ENCODE measurements at places on chromosomes 6 and 20.

DNA sequence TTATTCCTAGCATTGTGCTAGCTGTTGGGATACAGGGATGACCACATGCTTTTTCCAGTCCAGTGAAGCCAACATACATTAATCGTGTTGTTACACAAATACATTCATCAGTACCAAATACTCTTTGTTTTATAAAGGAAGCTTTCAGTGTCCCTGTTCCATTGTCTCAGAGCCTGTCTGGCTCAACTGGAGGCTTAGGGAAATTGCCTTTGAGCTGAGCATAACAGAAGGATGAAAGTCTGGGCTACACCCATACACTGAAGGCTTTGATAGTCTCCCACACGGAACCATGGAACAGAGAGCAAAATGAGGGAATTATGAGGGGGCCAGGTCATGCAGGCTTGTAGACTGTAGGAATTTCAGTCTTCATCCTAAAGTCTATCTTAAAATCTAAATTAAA is 126.4 kb upstream of the KCNQ5 start:
- no peak for DNase-seq

DNA sequence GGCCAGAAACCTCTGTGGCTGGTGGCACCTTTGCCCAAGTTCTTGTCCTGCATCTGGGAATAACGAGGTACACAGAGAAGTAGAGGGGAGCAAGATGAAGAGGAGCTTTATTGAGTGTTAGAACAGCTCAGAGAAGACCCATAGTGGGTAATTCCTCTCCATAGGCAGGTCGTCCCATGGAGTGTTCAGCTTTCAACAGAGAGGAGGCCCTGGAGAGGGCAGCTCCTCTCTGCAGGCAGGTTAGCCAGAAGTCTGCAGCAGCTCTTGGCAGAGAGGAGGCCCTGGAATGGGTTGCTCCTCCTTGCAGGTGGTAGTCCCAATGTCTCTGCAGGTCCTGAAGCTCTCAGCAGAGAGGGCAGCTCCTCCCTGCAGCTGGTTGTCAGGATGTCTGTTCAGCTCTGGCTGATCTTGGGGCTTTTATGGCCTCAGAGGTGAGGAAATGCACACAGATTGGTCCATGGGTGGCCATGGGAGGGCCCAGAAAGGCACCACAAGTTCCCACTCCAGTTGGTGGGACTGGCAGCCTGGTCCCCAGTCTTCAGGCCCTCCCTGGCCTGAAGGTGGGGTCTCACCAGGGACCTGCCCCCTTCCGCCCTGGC is 89.0 kb downstream of the IPCEF1 start:
- no peak for DNase-seq

DNA sequence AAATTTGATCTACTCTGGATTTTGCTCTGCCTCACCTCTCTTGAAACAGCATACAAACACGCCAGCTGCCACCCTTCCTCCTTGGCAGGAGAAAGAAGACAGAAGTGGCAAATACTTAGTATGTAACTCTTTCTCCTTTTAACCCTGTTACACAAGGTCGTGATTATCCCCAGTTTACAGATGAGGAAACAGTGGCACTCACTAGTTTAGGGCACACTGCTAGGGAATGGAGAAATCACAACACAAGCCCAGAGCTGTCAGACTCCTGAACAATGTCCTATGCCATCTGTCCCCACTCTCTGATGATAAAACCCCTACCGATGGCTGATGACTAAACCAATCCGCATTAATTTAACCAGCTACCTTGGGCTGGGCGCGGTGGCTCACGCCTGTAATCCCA is 79.7 kb downstream of the FGD2 start:
- DNase-seq = no peak

- DNase-seq = peak; percentile 27
These were observed 13.4 kb upstream of the BTN3A2 start for GRCh38 chr6:26351544-26351953.

Measured in CD4-positive, alpha-beta T cell treated with Interleukin-15 for 1 hour (primary cell).